ENCODE measurements at places on chromosomes 4 and X. TPM values are rescaled to one million over a fixed set of nuclear protein-coding genes. Genes with fewer than 3 reads are reported as not detected.

The VCX2 gene
- total RNA-seq = not detected

The CENPVL1 gene
- not detected for total RNA-seq

The ZFYVE28 gene
- total RNA-seq = 5.7 TPM

The ZNF330 gene
- 16.9 TPM for total RNA-seq

The NRK gene
- 2.0 TPM for total RNA-seq

The ABCB7 gene
- total RNA-seq = 14.5 TPM

The MAPK10 gene
- total RNA-seq = 24.1 TPM

The PRR32 gene
- total RNA-seq = not detected

The CYTL1 gene
- total RNA-seq = 3.1 TPM

The ANKRD50 gene
- 6.7 TPM for total RNA-seq

The SEPTIN6 gene
- 6.7 TPM for total RNA-seq

The MAGEC2 gene
- not detected for total RNA-seq

The TCEAL5 gene
- total RNA-seq = not detected

The CASK gene
- total RNA-seq = 27.4 TPM

The REELD1 gene
- not detected for total RNA-seq

The NIPAL1 gene
- 1.0 TPM for total RNA-seq

The NLGN4X gene
- 1.0 TPM for total RNA-seq

The GPR173 gene
- total RNA-seq = 0.26 TPM

The GABRB1 gene
- not detected for total RNA-seq

The RAB9B gene
- 0.78 TPM for total RNA-seq

The ADGRG2 gene
- 0.66 TPM for total RNA-seq

The CHRNA9 gene
- not detected for total RNA-seq

The NAP1L3 gene
- total RNA-seq = 0.78 TPM

The IL9R gene
- 2.0 TPM for total RNA-seq

The POF1B gene
- 8.6 TPM for total RNA-seq

The MCF2 gene
- total RNA-seq = 0.78 TPM

The PABPC1L2A gene
- not detected for total RNA-seq

The NLGN3 gene
- 1.0 TPM for total RNA-seq

The GPM6B gene
- 2.3 TPM for total RNA-seq

The GAGE12J gene
- total RNA-seq = not detected

The SPANXD gene
- total RNA-seq = not detected

The ADH6 gene
- not detected for total RNA-seq

The CPLX1 gene
- 0.52 TPM for total RNA-seq

The CHRDL1 gene
- 13.0 TPM for total RNA-seq

The IDUA gene
- 30.0 TPM for total RNA-seq

The F8A2 gene
- not detected for total RNA-seq

The ARHGEF9 gene
- 64.6 TPM for total RNA-seq

The AKAP4 gene
- not detected for total RNA-seq

The PRDM8 gene
- total RNA-seq = 5.9 TPM

The RBM47 gene
- total RNA-seq = 99.5 TPM

The GLRA2 gene
- total RNA-seq = not detected

The EXOC1L gene
- total RNA-seq = not detected

The SPANXC gene
- total RNA-seq = not detected

The XAGE1A gene
- not detected for total RNA-seq

The NAA11 gene
- total RNA-seq = not detected

All from body of pancreas (tissue), 4 donors.